ENCODE measurements at places on chromosomes 7 and 10.

DNA sequence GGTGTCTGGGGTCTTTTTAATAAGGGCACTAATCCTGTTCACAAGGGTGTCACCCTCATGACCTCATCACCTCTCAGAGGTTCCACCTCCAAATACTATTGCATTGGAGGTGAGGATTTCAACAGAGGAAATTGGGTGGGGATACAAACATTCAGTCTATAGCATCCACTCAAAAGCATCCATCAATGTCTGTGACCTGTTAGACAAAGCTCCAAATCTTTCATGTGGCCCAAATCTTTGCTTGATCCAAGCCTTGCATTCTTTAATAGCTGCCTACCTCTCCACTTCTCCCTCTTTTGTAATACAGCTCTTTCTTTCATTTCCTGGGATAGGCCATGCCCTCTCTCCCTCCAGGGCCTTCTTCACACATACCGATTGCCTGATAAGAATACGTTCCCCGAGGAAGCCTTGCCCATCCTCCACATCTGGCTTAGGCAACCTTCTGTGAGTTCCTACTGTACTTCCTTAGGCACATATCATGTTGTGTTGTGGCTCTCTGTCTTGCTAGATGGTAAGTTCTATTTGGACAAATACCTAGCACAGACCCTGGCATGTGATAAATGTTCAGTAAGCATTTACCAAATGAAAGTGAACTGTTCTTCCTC, 66.1 kb downstream of the CREM start:
- no peak for DNase-seq

- DNase-seq = no peak
Observed at GRCh38 chr7:67716729-67717128, 720.1 kb downstream of the TYW1 start.

GRCh38 chr7:117706210-117706609, 167.0 kb downstream of the CTTNBP2 start:
- DNase-seq = no peak

DNA sequence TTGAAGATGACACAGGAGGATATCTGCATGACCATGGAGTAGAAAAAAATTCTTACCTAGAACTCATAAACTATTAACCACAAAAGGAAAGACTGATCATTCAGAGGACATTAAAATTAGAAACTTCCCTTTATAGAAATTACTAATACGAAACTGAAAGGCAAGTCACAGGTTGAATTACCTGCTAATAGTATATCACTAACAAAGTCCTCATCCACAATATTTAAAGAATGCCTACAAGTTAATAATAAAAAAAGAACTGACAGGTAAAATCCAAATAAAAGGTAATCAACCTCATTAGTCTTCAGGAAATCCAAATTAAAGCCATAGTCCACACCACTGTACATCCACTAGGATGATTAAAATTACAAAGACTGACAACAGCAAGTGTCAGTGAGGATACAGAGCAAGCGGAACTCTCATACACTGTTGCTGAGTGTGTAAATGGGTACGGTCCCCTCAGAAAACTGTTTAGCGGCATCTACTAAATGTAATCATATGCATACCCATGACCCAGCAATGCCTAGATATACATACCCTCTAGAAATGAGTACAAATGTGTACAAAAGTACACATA, 71.2 kb downstream of the ARHGAP21 start:
- no peak for DNase-seq

DNA sequence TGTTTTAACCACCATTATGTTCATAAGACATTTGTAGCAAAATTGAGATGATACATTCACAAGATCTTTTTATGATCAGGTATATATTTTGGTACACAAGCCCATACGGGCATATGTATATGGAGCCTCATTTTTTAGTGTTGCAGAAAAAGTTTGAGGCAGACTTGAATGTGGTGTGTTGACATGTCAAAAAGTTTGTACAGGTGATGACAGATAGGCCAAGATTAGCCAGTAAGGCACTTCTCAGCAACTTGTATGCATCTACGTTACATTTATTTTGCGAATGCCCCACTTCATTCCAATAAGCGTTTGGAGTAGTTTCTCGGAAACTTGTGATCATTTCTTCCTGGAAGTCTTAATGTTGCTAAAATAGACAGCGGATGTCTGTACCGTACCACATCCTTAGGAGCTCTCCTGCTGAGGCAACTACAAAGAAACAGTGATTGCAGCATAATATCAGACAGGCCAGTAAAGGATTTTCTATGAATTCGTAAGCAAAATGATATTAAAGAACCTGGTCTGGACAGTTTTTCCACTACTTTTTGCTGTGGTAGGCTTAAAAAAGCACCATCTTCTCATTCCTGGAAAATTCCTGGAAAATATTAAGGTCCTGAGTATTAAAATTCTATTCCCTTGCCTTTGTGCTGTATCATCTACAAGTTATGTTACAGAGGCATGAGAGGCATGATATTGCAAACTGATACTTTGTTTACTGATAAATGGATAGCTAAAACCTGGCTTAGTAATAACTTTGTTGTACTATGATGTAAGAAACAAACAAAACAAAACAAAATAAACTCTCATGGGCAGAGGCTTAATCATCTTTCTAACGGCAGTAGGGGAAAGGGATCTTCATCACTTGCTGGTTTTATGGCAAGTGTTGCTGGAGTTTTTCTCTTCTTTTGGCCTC, 153.6 kb downstream of the HDAC9 start:
- no peak for DNase-seq

GRCh38 chr7:130144312-130145171, 60.7 kb downstream of the TMEM209 start:
- no peak for DNase-seq

DNA sequence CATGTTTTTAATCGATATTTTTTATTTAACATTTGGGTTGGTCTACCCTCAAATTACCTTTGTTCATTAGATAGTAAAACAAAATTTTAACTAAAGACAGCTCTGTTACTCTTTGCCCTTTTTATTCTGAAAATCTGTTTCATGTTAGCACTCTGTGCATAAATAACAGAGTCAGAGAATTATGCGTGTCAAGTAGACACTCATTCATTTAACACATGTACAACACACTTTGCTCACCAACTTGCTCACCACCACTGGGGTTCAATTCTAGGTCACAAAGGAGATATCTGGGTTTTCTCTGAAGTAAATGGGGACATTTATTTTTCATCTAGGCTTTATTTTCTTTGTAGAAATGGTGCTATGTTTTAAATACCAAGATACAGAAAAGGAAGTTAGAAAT, 457.4 kb upstream of the SEMA3D start:
- no peak for DNase-seq

- DNase-seq = no peak
Observed at GRCh38 chr10:70147259-70147625, 742 bp upstream of the TYSND1 start.

DNA sequence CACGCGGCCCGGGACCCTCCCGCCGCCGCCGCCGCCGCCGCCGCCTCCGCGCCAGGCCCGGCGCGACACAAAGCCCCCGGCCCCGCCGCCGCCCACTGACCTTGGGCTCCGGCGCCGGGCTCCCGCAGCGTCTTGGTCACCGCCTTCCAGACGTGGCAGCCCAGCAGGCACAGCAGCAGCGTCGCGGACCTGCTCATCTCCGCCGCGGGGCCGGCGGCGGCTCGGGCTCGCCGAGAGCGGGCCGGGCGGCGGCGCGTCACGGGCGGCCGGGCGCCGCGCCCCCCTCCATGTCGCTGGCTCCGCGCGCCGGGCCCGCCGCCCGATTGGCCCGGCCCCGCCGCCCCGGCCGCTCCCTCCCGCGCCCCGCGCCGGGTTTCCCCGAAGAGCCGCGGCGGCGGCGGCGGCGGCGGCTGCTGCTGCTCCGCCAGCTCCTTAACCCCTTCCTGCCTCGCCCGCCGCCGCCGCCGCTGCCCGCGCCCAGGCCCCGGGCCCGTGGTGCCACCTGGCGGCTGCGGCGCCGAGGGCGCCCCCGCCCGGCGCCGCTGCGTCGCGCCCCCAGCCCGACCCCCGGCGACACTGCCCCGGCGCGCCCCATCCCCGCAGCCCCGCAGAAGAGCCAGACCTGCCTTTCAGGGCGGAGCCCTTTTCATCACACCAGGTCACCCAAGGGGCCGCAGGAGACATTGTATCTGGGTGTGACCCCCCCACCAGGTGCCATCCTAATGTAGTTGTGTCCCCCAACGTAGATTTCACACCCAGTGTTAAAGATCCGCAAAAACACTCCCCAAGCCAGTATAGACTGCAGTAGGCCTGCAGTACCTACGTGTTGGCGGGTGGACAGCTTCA, at the start of gene FAM171A1:
FAM171A1 (minus strand) TSS at position 434 of the 846 bp plus-strand sequence; CDS start at position 197, 237 bp downstream.
- DNase-seq = peak; percentile 73

- DNase-seq = no peak
Observed at GRCh38 chr7:96599288-96599936, 110.2 kb downstream of the SEM1 start.

GRCh38 chr7:30521532-30521931, 16.9 kb upstream of the GGCT start:
- DNase-seq = no peak

- no peak for DNase-seq
Observed at GRCh38 chr7:25303281-25304181, 75.2 kb upstream of the NPVF start.

DNA sequence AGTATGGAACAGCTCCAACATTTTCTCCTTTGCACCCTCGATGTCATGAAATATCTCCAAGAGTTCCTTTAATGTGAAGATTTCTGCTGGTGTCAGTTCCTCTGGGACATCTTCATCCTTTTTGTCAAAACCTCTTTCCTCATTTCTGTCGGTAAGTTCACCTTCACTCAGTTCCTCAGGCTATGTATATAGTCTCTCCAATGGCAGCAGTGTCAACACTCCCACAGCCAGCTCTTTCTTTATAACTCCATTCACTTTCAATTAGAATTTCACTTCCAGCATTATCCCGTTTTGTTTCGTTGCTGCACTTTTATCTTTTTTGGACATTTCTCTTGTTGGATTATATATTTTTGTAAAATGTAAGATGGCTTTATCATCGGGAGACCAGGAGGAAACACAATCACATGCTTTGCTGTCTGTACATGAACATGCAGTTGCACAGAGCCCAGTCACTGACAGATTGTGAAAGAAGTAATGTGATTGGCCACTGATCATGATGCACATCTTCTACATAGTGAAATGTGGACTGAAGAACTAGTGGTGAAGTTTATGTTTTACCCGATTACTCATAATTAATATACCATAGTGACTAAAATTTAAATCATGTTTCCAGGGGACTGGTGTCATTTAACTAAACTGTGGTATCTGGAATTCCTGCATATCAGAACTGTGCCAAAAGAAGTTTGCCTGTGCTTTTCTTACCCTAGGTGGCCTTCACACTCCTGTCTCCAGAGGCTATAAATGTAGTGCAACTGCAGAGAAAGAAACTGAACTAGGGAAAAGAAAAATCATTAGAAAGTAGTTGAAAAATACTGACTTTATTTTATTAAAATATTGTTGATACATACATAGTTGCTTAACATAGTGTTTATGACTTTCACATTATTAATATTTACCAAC, 289.6 kb downstream of the PPP1R3A start:
- no peak for DNase-seq

- peak; percentile 25 for DNase-seq
Observed at GRCh38 chr7:141053626-141054025, 20.2 kb upstream of the TMEM178B start.

DNA sequence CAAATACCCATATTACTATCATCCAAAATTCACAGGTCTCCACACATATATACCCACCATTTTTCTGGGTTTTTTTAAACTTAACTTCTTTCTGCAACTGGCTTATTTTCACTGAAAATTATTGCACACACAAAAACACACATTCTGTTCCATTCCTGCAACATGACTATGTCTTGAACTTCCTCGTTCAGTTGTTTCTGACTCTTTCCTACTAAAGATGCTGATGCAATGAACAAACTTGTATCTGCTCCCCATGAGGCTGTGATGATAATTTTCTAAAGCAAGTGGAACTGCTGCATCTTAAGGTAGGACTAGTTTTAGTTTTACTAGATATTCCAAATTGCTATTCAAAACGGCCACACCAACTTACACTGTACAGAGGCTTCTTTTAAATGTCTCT, 77.7 kb downstream of the OSBPL3 start:
- DNase-seq = no peak

- DNase-seq = no peak
Observed at GRCh38 chr7:35735396-35735795, 40.5 kb upstream of the HERPUD2 start.
